AG04450 (cell line): ENCODE measurements at places on chromosomes 3 and 15.
A peak's percentile ranks its signal among the peaks of the same experiment; 100 is the strongest.

DNA sequence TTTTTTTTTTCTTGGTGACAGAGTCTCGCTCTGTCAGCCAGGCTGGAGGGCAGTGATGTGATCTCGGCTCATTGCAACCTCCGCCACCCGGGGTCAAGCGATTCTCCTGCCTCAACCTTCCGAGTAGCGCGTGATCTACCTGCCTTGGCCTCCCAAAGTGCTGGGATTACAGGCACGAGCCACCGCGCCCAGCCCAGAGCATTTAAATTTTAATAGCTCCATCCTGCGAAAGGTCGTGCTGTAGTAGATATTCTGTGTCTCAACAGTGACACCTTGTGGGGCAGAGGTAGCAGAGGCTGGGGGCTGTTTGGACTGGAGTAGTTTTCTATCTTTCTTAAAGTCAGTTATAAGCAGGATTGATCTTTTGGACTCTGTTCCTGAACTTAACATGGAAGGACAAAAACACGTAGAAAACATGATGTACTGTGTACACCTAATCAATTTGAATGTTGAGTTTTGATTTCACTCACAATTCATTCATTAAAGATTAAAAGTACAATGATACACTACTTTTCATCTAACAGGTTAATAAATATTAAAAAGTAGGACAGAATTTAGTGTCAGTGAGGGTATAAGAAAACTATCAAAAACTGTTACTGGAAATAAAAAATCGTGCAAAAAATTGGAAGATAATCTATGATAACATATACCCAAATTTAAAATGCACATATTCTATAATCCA is 11.0 kb upstream of the PDCD6IP start:
- peak; percentile 32 for DNase-seq

- DNase-seq = no peak
Observed at GRCh38 chr3:13535905-13536304, 13.0 kb upstream of the FBLN2 start.

GRCh38 chr15:33055962-33056361 is 138.6 kb downstream of the FMN1 start:
- DNase-seq = no peak

- no peak for DNase-seq
Observed at GRCh38 chr15:57554063-57554811, 37.5 kb upstream of the MYZAP start.

DNA sequence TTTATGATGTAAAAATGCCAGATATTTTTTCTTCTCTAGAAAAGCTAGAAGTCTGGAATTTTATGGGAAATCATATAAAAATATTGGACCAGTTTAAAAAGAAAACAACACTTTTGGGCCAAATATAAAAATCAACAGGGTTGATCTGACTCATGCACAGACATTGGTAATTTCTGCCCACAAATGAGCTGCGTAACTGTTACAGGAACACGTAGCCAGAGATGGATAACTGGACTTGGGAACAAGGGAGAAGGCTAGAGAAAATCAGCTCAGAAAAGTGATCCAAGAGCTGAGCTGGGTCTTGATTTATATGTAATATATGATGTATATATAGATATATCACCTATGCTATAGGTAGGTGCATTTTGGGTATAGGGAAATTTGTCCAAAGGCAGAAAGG is 36.8 kb upstream of the NAALADL2 start:
- no peak for DNase-seq

DNA sequence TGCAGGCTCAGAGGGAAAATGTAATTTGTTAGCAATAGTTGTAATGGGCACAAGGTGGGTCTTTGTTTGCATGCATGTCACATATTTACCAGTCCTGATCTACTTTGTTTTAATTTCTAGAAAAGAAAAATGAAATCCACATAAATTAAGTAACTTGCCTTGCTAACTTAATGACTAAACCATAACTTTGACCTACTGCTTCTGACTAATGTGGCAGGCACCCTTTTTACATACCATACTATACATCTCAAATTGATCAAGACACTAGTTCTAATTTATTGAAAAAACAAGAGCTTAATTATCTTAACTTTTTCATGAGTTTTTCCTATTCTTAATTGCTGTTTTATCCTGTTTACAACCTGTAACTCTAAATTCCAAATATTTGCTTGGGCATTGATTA is 93.2 kb downstream of the ATP11B start:
- DNase-seq = no peak
